GOT3 (cell line): ENCODE measurements at places on chromosomes 13 and 19.
A peak's percentile ranks its signal among the peaks of the same experiment; 100 is the strongest.

- DNase-seq = no peak
Measured at GRCh38 chr19:45045671-45046353, 7.0 kb downstream of the CLASRP start.

- DNase-seq = peak; percentile 31
Measured at GRCh38 chr19:48608798-48609263, 2.3 kb downstream of the SPACA4 start.

- no peak for DNase-seq
Measured at GRCh38 chr13:33123066-33123859, 107.0 kb downstream of the KL start.

- no peak for DNase-seq
Measured at GRCh38 chr13:110216398-110217041, 90.4 kb downstream of the COL4A1 start.

- no peak for DNase-seq
Measured at GRCh38 chr13:98133946-98134345, 8.9 kb upstream of the FARP1 start.

GRCh38 chr13:71285700-71286099 lies 581.3 kb downstream of the DACH1 start:
- DNase-seq = no peak

DNA sequence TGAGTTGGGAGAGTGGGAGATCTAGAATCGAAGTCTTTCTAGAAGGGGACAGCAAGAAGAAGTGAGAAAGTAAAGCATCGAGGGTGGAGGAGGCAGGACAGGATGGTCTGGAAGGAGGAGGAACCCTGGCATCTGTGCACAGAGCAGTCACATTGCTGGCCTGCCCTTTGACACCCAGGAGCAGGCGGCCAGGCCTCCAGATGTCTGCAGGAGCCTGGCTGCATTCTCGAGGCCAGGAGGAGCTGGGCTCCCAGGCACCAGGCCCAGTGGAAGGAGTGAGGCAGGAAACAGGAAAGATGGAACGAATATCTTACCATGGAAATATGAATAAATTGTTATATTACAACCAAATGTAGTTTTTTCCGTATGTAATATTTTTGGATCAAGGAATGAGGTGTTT lies 27.7 kb upstream of the ARGLU1 start:
- no peak for DNase-seq

DNA sequence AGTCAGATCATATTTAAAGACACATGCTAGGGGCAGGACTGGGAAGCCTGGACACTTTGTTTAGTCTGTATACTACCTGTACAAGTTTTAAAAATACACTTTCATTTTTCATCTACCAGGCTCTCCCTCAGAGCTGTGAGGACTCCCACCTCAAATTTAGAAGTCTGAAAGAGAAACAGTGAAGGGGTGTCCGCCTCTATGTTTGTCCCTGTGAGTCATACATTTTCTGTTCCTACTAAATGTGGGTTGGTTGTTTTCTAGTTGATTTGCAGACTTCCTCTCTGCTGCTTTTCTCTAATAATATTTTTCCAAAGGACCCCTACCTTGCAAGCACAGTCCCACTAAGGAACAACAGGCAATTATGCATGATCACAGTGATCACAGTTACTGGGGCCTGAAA lies 110.5 kb downstream of the ENOX1 start:
- DNase-seq = no peak

DNA sequence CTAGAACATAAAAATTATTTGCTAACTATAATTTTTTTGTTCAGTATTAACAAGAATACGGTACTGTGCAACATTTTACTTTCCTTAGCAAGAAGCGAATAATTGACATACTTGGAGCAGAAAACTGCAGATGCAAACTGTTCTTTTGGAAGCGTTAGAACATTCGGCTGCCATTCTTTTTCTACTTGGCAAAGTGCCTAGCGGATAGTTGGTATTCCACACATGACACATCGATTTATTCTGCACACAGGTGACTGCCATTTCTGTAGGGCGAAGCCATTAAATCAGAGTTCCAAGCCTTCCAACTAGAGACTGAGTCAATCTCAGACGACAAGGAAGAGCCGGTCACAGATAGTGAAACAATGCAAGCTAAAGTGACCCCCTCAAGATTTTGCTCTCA lies 117.4 kb downstream of the TRPC4 start:
- DNase-seq = no peak

DNA sequence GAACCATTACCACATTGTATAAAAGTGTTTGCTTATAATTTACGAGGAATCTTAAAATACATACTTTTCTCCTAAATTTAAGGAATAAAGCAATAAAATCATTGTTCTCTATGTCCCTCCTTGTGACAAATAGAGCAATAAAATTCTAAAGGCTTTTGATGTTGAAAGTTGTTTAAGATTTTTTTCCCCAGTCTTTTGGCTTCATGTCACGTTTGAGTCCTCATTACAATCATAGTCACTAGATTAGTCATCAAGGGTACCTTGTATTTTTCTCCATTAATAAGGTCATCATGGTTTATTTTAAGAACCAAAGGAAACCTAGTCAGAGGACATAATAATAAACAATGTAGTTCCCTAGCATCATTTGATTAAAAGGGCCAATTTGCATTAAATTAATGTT lies 3.2 kb downstream of the WBP4 start:
- no peak for DNase-seq

- DNase-seq = no peak
Measured at GRCh38 chr13:94115054-94115453, 364.4 kb downstream of the DCT start.

DNA sequence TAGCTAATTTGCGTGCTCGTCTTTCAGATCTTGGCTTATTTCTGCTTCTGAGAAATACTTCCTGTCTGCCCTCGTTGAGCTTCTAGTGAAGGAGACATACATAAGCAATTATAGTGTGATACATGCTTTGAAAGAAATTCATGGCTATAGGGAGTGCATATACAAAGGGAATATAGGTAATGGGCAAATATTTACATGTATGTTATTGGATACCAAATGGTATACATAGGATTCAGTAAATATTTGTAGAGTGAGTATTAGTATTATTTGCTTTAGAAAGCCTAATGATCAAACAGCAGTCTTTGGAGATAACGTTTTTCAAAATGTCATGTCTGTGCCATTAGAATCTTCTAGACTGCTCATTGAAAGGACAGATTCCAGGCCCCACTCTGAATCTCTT lies 5.2 kb downstream of the BRCA2 start:
- no peak for DNase-seq

DNA sequence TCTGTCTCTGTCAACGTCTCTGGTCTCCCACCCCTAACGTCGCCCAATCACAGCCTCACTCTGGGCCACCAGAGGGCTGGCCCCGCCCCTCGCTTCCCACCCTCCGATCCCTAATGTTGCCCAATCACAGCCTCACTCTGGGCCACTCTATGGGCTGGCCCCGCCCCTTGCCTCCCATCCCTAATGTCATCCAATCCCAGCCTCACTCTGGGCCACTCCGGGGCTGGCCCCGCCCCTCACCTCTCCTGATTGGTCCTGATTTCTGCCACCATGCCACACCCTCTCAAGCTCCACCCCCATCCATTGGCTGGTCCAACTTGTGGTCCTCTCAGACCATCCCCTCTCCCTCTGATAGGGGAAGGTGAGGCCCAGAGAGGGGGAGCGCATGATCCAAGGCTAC lies 24.9 kb downstream of the CELF5 start:
- no peak for DNase-seq

DNA sequence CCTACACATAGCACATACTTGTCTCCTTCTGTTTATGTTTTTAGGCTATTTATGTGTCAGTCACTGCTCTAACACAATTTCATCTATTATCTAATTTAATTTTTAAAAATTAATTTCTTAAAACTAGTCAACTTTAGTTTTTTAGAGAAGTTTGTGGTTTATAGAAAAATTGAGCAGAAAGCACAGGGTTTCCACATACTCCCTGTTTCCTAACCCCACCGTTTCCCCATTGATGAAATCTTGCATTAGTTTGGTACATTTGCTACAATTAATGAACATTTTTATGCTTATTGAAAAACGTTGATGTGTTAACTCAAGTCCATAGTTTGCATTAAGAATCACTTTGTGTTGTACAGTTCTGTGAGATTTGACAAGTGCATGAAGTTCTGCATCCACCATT lies 53.5 kb downstream of the TNFSF13B start:
- DNase-seq = no peak

DNA sequence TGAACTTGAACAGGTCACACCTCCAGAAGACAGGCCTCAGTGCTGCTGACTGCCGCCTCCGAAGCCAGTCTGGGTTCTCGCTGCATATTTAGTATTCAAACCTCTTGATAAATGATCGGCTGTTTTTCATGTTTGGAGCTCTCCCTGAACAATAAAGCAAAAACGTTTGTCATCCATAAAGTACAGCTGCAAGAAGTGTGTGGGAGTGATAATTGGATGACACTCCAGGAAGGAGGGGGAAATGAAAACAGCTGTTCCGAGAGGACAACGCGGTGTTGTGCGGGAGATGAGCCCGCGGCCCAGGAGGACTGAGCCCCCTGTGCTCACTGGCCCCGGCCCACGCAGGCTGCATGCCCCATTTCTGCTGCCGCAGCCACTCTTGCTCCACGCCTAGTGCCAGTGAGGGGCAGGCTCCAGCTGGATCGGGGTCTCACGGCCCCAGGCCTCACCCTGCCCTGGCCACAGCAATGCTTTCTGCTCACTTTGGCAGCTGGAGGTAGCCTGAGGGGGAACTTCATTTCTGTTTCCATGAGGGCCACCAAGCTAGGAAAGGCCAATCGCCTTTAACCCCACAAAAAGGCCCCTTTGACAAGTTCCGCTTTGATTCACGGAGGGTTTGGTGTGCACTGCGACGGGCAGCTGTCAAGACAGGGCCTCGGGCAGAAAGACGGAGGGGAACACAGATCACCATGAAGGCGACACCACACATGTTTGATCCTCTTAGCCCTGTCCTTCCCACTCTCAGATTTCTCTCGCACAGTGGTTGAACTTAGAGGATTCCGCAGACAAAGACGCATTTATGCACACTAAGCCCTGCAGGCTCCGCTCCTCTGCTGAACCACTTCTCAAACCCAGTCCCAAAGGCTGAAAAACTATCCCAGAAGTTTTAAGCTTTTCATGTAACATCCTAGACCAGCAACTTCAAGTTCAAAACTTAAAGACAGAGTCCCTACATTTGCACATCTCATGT lies 537.6 kb downstream of the EFNB2 start:
- DNase-seq = no peak

- no peak for DNase-seq
Measured at GRCh38 chr19:42573642-42574041, 21.1 kb downstream of the CEACAM8 start.

DNA sequence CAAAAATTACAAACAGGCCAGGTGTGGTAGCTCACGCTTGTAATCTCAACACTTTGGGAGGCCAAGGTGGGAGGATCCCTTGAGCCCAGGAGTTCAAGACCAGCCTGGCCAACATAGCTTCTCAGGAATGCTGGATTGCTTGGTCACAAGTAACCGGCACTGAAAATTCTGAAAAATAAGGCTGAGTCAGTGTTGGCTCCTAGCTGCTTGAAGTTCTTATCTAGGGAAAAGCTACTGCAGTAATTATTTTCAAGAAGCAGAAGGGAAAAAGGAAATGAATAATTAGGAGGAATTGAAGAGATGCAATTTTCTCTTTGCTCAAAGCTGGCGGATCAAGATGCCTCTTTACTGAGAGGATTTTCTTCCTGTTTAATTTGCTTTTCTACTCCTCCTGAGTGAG lies 75.0 kb upstream of the GTF3A start:
- DNase-seq = no peak

GRCh38 chr19:4795400-4795799 lies 3.9 kb downstream of the FEM1A start:
- DNase-seq = no peak

GRCh38 chr13:50713523-50714248 lies 129.8 kb downstream of the DLEU7 start:
- DNase-seq = no peak

GRCh38 chr19:14476673-14477401 lies 1.7 kb upstream of the PTGER1 start:
- DNase-seq = no peak

DNA sequence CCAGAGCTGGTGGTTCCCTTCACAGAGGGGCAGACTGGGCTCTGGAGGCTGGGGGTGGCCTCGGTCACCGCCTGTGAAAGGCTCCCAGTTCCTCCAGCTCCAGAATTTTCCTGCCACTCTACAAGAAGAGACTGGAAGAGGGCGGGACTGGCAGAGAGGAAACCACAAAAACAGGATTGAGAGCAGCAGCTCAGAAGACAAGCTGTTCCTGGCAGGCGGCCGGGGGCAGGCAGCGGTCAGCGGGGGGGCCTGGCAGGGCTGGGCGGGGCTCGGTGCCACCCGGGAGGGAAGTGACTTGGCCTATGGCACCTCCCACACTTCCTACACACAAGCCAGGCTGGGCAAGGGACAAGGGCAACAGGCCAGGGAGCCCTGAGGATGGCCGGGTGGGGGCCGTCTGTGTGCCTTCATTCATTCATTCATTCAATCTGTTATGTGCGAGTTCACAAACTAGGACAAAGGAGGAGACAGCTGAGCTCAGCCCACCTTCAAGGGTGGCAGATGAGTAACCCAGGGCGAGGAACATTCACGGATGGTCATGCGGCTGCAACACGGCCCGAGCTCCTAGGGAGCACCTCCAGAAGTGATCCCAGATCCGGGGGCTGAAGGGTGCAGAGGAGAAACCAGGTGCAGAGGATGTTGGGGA lies 16.9 kb upstream of the BTBD2 start:
- peak; percentile 62 for DNase-seq

GRCh38 chr19:51702103-51702824 lies 9.1 kb downstream of the SPACA6 start:
- no peak for DNase-seq

- no peak for DNase-seq
Measured at GRCh38 chr13:92187378-92187989, 789.1 kb downstream of the GPC5 start.

DNA sequence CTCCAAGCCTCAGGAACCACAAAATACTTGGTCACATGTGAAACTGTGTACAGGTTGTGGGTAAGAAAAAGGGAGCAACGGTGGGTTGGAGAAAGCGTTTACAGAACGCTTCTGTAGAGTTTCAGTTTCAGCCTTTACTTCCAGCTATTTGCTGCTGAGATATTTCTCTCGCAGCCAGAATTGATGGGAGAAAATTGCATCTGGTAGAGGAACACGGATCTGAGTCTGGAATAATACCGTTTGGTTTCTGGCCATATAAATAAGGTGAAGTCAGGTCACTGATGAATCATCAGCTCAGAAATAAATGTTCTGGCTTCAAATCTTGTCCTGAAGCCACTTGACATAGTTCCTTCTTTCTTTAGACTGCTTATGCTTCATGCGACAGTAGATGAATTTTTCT lies 20.3 kb upstream of the RFC3 start:
- no peak for DNase-seq

- DNase-seq = no peak
Measured at GRCh38 chr19:34265221-34265650, 10.9 kb downstream of the GARRE1 start.

DNA sequence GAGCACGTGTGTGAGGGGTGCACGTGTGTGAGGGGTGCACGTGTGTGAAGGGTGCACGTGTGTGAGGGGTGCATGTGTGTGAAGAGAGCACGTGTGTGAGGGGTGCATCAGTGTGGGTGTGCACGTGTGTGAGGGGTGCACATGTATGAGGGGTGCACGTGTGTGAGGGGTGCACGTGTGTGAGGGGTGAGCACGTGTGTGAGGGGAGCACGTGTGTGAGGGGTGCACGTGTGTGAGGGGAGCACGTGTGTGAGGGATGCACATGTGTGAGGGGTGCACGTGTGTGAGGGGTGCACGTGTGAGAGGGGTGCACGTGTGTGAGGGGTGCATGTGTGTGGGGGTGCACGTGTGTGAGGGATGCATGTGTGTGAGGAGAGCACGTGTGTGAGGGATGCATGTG lies 15.7 kb downstream of the RASA3 start:
- no peak for DNase-seq

- DNase-seq = no peak
Measured at GRCh38 chr19:45418802-45419201, 4.9 kb downstream of the ERCC1 start.
